ENCODE measurements at places on chromosomes 4 and X.
A peak's percentile ranks its signal among the peaks of the same experiment; 100 is the strongest.

DNA sequence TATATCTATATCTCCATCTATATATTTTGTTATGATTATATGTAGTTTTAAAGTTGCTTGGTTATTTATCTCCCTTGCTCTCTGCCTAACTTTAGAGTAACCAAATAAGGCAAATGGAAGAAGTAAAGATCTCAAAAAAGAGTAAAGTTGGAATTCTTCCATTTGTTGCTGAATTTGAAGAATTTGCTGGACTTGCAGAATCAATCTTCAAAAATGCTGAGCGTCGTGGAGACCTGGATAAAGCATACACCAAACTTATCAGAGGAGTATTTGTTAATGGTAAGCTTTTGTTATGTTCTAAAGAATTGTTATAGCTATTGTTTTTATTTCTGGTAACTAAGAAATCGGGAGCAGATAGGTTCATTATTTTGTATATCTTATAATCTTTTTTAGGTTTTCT, 43.2 kb downstream of the EXOC1 start:
- no peak for DNase-seq

DNA sequence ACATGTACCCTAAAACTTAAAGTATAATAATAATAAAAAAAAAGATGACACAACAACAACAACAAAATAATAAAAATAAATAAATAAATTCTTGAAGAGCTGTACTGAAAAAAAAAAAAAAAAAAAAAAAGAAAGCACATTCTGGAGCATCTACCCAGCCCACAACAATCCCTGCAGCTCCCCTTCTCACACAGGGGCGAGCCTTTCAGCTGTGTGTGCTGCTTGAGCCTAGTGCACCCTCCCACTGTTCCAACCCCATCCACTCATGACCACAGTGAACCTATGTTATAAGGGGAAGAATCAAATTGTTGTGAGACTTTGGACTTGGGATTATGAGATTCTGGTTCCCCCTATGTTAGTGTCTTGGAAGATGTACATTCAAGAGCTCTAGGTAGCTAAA, 161.5 kb upstream of the JADE1 start:
- DNase-seq = no peak

DNA sequence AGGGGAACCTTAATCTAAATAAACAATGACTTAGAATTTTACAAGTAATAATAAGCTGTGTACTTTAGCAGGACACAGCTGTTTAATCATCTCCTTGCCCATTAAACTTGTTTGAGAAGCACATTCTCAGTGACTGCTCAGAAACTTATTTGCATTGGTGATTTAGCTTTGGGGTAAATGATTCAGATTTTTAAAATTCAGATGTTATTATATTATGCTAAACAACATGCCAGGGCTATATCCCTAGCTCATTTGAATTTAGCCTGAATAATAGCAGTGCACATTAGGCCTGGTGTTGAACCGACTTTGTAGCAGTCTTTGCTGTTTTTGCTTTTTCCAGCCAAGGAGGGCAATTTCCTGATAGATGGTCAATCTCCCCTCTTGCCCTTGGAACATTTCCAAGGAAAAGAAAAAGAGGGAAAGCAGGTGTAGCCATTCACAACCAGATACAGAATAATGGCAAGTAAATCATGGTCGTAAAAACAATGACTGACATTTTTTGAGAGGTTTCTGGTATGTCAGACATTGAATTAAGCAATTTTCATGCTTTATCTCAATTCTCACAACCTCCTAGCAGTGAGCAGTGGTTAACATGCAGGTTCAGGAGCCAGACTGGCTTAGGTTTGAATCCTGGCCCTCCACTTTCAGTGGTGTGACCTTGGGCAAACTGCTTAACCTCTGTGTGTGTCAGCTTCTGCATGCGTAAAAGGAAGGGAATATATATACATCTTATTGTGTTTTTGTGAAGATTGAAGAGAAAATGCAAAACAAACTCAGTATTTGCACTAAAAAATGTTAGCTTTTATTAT, 16.8 kb downstream of the ARHGEF38 start:
- DNase-seq = no peak

GRCh38 chrX:150805736-150806135, 92.7 kb downstream of the CD99L2 start:
- DNase-seq = no peak

DNA sequence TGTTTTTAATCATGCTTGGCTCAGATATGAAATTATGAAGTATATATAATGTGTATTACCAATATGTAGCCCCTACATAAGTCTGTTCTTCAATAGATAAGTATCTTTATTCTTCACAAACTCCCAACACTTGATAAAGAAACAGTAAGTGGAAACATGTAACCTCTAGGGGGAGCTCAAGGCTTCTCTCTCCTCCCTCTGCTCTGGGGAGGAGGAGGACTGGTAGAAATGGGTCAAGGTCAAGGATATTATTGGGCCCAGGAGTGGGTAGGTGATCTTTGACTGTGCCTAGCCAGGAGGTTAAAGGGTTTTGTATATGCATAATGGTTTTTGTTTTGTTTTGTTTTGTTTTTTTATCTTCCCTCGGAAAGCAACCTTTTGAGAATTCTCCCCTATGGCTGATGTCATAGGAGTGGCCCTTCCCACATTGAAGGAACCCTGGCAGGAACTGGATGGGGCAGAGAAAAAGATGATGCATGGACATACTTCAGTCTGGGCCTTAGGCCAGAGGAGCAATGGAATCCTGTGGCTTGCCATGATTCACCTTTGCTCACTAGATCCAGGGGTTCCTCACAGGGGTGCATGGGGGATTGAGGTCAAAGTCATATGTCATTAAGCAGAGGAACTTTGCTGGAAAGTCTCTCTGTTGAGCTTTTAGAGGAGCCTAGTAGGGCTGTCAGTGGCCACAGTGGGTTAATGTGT, 460.3 kb downstream of the MID1IP1 start:
- DNase-seq = peak; percentile 13

GRCh38 chr4:137510557-137511265, 21.6 kb downstream of the PCDH18 start:
- DNase-seq = peak; percentile 26

DNA sequence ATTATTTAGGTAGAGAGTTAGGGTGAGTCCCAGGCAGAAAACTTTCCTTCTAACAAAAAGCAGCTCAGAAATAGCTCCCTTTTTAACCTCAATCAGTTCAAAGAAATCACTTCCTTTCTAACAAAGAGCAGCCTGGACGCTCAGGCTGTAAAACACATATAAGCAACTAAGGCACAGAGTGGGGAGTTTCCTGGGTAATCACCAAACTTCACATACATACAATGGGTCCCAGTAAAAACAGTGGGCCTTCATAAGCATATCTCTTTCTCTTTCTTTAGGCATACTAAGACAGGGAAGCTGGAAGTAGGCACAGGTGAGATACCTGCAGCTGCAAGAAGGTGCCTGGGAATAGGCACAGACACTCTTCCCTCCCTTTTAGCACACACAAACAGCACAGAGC, 4.9 kb upstream of the NAF1 start:
- DNase-seq = no peak

DNA sequence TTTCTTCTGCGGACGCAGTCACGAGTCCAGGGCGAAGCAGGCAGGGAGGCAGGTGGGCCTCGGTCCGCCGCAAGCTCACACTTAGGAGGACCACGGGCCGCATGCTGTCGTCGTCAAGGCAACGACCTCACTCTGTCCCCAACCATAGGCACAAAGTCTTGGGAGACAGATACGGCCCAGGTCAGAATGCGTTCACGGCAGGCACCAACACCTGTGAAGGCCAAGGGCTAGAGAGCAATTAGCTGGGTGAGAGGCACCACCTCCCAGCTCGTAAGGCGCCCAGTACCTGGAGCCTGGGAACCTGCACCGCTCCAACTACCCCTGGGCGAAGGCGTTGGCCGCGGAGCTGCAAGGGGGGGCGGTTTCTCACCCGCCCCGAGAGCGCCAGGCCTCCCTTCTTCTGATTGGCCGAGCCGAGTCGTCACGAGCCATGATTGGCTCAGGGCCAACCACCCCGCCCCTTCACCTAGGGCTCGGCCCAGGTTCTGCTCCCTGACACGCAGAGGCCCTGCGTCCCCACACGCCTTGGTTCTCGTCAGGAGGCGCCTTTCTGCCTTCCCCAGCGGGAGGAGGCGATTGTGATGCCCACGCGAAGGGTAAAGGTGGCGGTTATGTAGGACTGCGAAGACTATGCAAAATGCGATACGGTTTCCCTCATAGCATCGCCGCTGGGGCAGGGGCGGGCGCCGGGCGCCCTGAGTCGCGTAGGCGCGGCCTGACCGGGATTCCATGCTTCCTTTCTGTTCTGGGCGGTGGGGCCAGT, at the start of gene CDKL2:
TSS of gene CDKL2 (minus strand) at position 355 of the 763 bp plus-strand sequence. CDS start 4,540 bp downstream, outside the sequence.
- DNase-seq = peak; percentile 70

DNA sequence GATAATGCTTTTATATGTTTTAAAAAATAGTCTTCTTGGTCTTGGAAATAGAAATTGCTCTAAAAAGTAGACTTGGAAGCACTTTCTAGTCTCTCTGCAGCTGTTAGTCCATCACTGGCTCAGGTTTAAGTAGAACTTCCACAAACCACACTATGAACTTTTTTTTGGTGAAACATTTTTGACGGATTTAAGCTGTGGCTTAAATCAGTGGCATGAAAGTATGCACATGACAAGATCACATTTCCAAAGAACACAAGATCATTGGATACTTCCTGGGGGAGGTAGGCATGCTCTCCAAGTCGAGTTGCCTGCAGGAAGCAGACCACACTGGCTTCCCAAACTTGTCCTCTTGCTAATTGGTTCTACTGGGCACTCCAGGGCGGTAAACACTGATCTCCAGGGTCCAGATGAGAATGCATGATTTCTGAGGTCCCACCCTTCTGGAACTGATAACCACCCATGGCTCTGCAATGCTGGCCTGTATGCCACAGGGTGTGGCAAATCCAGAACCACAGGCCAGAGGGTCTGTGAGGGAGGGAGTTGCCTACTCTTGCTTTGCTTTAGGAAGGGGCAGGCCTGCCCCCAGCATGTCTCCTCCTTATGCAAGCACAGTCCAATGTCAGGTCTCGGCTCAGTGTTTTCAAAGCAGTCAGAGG, 331.9 kb upstream of the SFRP2 start:
- DNase-seq = no peak

GRCh38 chr4:127623797-127624083, 9.0 kb upstream of the INTU start:
- DNase-seq = no peak

GRCh38 chr4:21005647-21006046, 305.4 kb downstream of the PACRGL start:
- DNase-seq = no peak

DNA sequence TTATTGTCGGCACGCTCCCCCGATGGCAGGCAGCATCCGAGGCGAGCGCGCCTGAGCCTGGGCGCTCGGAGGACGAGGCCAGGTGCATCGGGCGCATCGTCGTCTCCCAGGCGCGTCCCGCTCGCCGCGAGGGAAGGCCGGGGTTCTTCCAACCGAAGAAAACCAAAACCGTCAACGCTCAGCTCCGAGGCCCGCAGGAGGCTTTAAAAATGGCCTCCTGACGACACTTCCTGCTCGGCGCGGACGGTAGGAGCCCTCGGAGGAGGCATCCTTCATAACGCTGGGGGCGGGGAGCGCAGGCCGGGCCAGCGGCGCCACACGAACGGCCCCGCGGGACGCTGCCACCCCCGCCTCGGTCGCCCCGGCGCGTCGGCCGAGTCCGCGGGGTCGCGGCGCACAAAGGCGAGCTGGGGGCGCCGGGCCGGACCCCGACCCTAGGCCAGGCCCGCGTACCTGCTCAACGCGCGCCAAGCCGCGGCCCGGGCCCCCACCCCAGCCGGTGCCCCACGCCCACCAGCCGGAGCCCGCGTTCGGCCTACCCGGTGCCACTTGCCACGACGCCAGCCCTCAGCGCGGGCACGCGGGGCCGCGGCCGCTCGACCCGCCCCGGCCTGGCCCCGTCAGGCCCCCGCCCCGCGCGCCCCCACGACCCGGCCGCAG, 501 bp downstream of the ZNF518B start:
- DNase-seq = peak; percentile 1

DNA sequence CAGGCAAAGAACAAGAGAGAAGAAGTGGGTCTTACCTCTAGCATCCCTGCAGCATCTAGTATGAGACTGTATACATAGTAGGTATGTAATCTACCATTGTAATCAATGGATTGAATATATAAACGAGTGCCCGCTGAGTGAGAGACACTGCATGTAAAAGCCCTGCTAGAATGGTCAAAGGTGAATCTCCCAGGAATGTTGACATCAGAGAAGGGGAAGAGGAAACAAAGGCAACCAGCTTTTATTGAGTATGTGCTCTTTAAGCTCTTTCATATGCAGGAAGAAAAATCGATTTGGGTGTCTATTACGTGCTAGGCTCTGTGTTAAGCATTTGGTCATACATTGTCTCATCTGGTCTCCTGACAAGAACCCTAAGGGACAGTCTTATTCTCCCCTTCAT, 91.9 kb upstream of the KLHL13 start:
- no peak for DNase-seq

GRCh38 chr4:153634738-153635353, 49.2 kb upstream of the TLR2 start:
- no peak for DNase-seq

GRCh38 chr4:124868495-124868894, 156.0 kb upstream of the ANKRD50 start:
- DNase-seq = no peak

DNA sequence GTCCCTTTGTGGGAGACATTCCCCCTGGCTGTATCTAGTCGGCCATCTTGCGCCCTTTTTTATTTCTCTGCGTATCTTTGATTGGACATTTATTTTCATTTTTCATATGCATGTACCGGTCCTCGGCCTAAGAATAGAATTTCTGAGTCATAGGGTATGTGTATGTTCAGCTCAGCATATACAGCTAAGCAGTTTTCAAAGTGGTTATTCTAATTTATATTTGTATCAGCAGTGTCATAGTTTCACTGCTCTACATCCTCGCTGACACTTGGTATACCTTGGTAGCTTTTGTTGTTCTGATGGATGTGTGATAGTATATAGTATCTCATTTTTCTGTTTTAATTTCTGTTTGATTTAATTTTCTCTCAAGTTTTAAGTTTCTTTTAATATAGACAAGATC, 38.7 kb downstream of the BEX3 start:
- DNase-seq = no peak

DNA sequence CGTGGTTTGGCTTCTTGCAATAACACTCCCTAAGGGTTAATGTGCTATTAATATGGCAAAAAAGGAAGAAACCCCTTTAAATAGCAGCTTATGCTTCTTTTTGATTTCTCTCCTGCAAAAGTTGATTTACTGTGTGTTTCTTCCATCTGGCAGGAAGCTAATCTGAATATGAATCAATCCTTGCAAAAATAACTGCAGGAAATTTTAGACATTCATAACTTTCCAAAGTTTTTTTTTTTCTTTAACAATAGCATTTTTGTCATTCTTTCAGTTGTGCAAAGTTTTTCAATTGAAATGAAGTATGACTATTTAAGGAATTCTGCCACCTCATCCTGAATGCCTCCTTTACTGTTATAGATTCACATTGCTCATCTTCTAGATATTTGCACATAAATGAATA, 115.6 kb downstream of the SPANXA1 start:
- no peak for DNase-seq

- no peak for DNase-seq
Measured at GRCh38 chr4:153825691-153826090, 36.8 kb upstream of the SFRP2 start.

Data from NCI-H1436 (cell line).